ENCODE measurements at places on chromosomes 1 and 21. TPM values are rescaled to one million over a fixed set of nuclear protein-coding genes. Genes with fewer than 3 reads are reported as not detected.
A peak's percentile ranks its signal among the peaks of the same experiment; 100 is the strongest.

ZCCHC17 gene
- 32.0 TPM for polyA plus RNA-seq

RIIAD1 gene
- polyA plus RNA-seq = not detected

PSEN2 gene
- 18.1 TPM for polyA plus RNA-seq

SPRR5 gene
- polyA plus RNA-seq = not detected

FCAMR gene
- not detected for polyA plus RNA-seq

GJA9 gene
- not detected for polyA plus RNA-seq

CRP gene
- not detected for polyA plus RNA-seq

IL20 gene
- polyA plus RNA-seq = not detected

DNA sequence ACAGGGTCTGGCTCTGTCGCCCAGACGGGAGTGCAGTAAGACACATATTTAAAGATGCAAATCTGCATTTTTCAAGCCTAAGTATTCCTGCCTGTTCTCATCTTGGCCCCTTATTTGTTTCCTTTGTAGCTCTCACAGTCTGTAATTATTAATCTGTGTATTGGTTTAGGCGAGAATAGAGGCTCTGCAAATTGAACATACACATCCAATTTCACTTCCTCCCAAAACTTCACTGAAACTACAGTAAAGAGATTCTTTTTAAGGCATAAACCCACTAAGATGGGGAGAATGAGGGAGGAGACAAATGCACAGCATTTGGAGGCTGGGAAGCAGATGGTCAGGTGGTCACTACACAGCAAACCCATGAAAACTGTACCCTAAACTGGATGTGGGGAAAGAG lies 21.0 kb downstream of the HMGN2 start:
- no peak for DNase-seq

- DNase-seq = peak; percentile 86
These were observed 46.8 kb upstream of the EDEM3 start for GRCh38 chr1:184801503-184801902.

- peak; percentile 15 for DNase-seq
These were observed 1.5 kb downstream of the ATP8B2 start for GRCh38 chr1:154326546-154327465.

- DNase-seq = peak; percentile 68
These were observed 4.6 kb downstream of the CTPS1 start for GRCh38 chr1:40984066-40984465.

DNA sequence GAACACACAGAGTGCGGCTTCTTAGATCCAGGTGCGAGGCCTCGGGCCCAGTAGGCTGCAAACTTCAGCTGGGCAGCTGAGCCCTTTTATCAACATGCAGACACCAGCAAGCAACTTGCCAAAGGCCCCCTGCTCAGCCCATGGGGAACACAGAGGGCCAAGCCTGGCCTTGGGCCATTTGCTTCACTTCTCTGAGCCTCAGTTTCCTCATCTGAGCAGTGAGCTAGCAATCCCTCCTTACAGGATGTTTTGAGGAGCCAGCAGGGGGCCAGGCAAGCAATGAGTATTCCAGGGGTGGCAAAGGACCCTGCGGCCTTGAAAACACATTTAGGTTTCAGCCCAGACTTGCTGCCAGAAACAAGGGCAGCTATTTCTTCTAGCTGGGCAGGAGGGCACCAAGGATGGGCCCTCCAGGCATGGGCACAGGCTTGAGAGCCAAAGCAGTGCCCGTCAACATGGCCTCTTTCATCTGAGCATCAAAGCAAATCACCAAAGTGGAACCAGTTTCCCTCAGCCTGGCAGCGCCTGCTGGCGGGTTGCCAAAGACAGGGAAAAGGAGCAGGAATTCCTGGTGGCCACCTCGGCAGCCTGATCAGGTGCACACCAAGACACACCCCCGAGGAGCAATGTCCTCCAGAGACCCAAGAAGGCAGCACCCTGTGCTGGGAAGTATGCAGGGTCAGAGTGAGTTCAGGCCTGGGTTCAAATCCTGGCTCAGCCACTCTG lies 1.4 kb downstream of the MATN1 start:
- no peak for DNase-seq

- DNase-seq = no peak
These were observed 42.5 kb upstream of the SYT2 start for GRCh38 chr1:202752774-202753173.

- no peak for DNase-seq
These were observed 116.9 kb upstream of the KCNK1 start for GRCh38 chr1:233496993-233497392.

GRCh38 chr1:155938220-155938627 lies 3.2 kb upstream of the RXFP4 start:
- peak; percentile 84 for DNase-seq

GRCh38 chr1:93844262-93845045 lies 34.6 kb downstream of the DNTTIP2 start:
- peak; percentile 83 for DNase-seq
